Activated CD4-positive, alpha-beta T cell treated with anti-CD3 and anti-CD28 coated beads, Interleukin-2, amount 10 ng/mL, durations not matched to agents 24 days and 14 days (primary cell): ENCODE measurements at places on chromosomes 16 and 17. TPM values are rescaled to one million over a fixed set of nuclear protein-coding genes. Genes with fewer than 3 reads are reported as not detected.

The CACNG5 gene
- not detected in 2 replicates for total RNA-seq

The PYY gene
- 0.26 TPM in 1 of 2 replicates, not detected in the other for total RNA-seq

The TMEM114 gene
- total RNA-seq: not detected in 2 replicates

The MYH11 gene
- 0.05 TPM in 1 of 2 replicates, not detected in the other for total RNA-seq

The KRTAP2-1 gene
- total RNA-seq: not detected in 2 replicates

The ARL5C gene
- total RNA-seq: not detected in 2 replicates

The CNGB1 gene
- total RNA-seq: not detected in 2 replicates

The SLC9A5 gene
- 5.3 TPM in 2 replicates for total RNA-seq

The CCL17 gene
- 0.66 TPM in 1 of 2 replicates, not detected in the other for total RNA-seq

The DNASE1L2 gene
- total RNA-seq: 1.7 and 2.1 TPM in 2 replicates

The CEP295NL gene
- total RNA-seq: 0.56 TPM in 1 of 2 replicates, not detected in the other

The SLC52A1 gene
- 0.14 TPM in 2 replicates for total RNA-seq

The CDH5 gene
- total RNA-seq: not detected in 2 replicates

The TSPAN10 gene
- 0.14 and 0.37 TPM in 2 replicates for total RNA-seq

The ZP2 gene
- not detected in 2 replicates for total RNA-seq

The ITGB4 gene
- 0.71 and 1.8 TPM in 2 replicates for total RNA-seq

The TEKT5 gene
- not detected in 2 replicates for total RNA-seq
